ENCODE measurements at places on chromosomes 1 and 21.

DNA sequence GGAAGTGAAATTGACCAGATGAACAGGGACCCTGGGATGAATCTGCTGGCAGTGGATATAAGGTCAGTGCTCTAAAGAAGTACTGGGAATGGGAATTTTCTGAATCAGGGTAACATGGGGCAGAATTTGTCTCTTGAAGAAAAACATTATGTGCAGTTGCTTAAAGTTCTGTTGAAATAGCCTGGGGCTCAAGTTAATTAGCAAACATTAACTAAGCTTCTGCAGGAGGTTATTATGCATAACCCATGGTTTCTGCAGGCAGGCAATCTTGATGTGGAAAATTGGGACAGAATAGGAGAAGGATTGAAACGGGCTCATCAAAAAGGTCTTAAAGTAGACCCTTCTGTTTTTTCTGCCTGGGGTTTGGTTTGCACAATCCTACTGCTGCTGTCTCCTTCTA lies 14.0 kb downstream of the GSTM5 start:
- DNase-seq = no peak

DNA sequence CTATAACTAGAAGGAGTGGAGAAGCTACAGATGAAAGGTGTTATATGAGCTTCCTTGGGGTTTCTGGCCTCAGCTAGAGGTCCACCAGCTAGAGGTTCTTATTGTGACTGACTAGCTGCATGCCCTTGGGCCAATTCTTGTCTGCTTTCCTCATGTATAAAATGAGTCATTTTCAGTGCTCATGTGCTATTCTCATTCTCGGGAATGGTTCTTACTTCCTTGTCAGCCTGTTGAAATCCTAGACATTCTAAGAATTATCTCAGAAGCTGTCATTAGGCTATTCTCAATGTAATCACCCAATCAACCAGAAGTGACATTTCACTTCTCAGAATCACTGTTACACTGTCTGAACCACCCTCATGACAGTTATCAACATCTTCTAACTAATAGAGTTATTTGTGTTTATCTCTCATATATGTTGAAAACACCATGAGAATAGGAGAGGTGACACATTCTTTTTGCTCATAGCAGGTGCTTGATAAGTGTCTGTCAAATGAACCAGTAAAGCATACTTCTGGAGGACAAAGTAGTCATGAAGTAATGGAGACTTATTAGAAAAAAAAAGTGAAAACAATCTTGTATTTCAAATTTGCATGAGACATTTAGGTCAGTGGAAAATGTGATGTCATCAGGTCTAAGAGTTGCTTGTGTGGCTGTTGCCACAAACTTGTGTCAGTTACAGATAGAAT lies 122.8 kb upstream of the IVNS1ABP start:
- DNase-seq = peak; percentile 60

GRCh38 chr1:182085726-182086125 lies 24.2 kb upstream of the ZNF648 start:
- no peak for DNase-seq

- no peak for DNase-seq
Measured at GRCh38 chr1:46774297-46774696, 24.5 kb upstream of the CYP4B1 start.

DNA sequence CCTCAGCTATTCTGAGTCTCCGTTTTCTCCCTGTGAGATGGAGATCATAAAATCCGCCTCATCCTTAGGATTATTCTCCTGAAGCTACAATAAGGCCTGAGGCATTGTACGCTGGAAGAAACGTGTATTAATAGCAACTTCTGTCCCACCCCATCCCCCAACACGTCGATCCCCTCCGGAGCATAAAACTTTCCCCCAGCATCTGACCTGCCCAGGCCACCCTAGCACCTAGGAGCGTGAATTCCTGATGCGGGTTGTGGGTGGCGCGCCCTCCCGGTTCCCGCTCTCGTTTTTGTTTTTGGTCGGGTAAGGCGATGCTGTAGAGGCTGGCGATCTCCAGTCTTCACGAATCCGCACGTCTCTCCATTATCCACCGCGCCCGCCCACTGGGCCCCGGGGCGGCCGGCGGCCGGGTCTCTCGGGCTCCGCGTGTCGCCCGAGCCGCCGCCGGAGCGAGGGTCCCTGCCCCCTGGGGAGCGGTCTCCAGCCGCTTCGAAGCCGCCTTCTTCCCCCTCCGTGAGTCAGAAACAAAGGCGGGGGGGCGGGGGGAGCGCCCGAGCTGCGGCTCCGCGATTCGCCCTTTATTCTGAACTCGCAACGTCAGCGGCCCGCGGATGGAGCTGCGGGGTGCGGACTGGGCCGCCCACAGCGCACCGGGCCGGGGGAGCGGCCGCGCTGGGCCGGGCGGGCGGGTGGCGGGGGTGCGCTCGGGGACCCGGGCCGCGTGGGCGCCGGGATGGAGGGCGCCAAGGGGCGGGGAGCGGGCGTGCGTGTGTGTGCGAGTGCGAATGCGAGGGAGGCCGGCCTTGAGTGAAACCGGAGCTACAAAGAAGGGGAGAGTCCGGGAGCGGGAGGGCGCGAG lies at the start of gene PLEKHO1:
PLEKHO1 (plus strand) TSS at position 646 of the 862 bp plus-strand sequence. CDS start 342 bp downstream, outside the sequence.
- DNase-seq = peak; percentile 79

GRCh38 chr1:183630748-183631147 lies 4.8 kb downstream of the ARPC5 start:
- DNase-seq = peak; percentile 76

GRCh38 chr1:92913093-92913819 lies 48.0 kb downstream of the DIPK1A start:
- no peak for DNase-seq

Measured in fibroblast of mammary gland (primary cell).